ENCODE measurements at places on chromosomes 4 and X. TPM values are rescaled to one million over a fixed set of nuclear protein-coding genes. Genes with fewer than 3 reads are reported as not detected.

The PPP1R2C gene
- not detected for polyA plus RNA-seq

GRCh38 chr4:57102050-57102624 is 8.0 kb downstream of the IGFBP7 start:
- H3K4me3 ChIP-seq: no peak overlapping the region
- peaks cover 29% of the 10 kb centered on the region for H3K4me1 ChIP-seq
- H3K27me3 ChIP-seq: no peaks in the 10 kb centered on the region
- H3K36me3 ChIP-seq: no peaks in the 10 kb centered on the region
- DNase-seq: no peak

GRCh38 chr4:629636-629914 is 4.2 kb downstream of the PDE6B start:
- H3K4me1 ChIP-seq: no peaks in the 10 kb centered on the region
- H3K27ac ChIP-seq: no peak overlapping the region
- no peak overlapping the region for H3K4me3 ChIP-seq
- H3K27me3 ChIP-seq: no peaks in the 10 kb centered on the region
- DNase-seq: peak; percentile 27
- no peaks in the 10 kb centered on the region for H3K36me3 ChIP-seq

- no peaks in the 10 kb centered on the region for H3K36me3 ChIP-seq
- H3K27ac ChIP-seq: peak overlapping the region; percentile 97
- peaks cover 12% of the 10 kb centered on the region for H3K4me1 ChIP-seq
- no peak for DNase-seq
- no peaks in the 10 kb centered on the region for H3K27me3 ChIP-seq
These were observed 70.9 kb downstream of the APBB2 start for GRCh38 chr4:41143311-41144039.

- H3K4me1 ChIP-seq: no peaks in the 10 kb centered on the region
- DNase-seq: no peak
- no peak overlapping the region for H3K27ac ChIP-seq
- H3K36me3 ChIP-seq: no peaks in the 10 kb centered on the region
- H3K27me3 ChIP-seq: no peaks in the 10 kb centered on the region
These were observed 11.3 kb downstream of the SLC38A5 start for GRCh38 chrX:48458711-48459110.

- no peak for DNase-seq
- no peak overlapping the region for H3K27ac ChIP-seq
- H3K4me3 ChIP-seq: no peak overlapping the region
- H3K36me3 ChIP-seq: no peaks in the 10 kb centered on the region
These were observed 12.4 kb downstream of the PRRG1 start for GRCh38 chrX:37361596-37361995.

The SNCA gene
- 12.0 TPM for polyA plus RNA-seq

- H3K27ac ChIP-seq: no peak overlapping the region
- no peaks in the 10 kb centered on the region for H3K27me3 ChIP-seq
- H3K4me1 ChIP-seq: peaks cover 3% of the 10 kb centered on the region
- no peak overlapping the region for H3K4me3 ChIP-seq
These were observed 53.3 kb downstream of the WFS1 start for GRCh38 chr4:6322761-6323566.

The CRMP1 gene
- polyA plus RNA-seq: 7.8 TPM

The DRD5 gene
- not detected for polyA plus RNA-seq

DNA sequence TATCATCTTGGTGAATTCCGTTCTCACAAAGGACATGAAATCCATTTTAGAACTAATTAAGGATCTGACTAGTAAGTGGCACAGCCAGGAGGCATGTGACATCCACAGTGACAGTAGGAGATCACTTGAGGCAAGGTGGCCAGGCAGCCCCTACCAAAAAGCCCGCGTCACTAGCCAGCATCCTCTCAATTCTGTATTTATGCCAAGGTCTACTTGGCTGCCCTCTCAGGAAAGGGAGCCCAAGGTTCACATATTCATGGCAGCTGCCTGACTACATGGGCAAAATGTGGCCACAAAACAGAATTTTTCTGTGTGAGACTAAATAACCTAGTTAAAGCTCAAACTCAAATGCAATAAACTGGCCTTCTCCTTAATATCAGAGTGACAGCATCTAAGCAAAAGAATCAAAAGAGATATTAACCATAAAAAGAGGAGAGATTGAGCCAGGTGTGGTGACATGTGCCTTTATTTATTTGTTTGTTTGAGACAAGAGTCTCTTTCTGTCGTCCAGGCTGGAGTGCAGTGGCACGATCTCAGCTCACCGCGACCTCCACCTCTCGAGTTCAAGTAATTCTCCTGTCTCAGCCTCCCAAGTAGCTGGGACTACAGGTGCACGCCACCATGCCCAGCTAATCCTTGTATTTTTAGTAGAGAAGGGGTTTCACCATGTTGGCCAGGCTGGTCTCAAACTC is 51.5 kb downstream of the SLC9A7 start:
- H3K36me3 ChIP-seq: no peaks in the 10 kb centered on the region
- peaks cover 3% of the 10 kb centered on the region for H3K4me1 ChIP-seq
- no peaks in the 10 kb centered on the region for H3K27me3 ChIP-seq
- no peak overlapping the region for H3K4me3 ChIP-seq
- DNase-seq: no peak

GRCh38 chr4:146548443-146548842 is 26.7 kb upstream of the SLC10A7 start:
- no peaks in the 10 kb centered on the region for H3K4me1 ChIP-seq
- no peak overlapping the region for H3K27ac ChIP-seq
- no peak overlapping the region for H3K4me3 ChIP-seq
- no peaks in the 10 kb centered on the region for H3K36me3 ChIP-seq

DNA sequence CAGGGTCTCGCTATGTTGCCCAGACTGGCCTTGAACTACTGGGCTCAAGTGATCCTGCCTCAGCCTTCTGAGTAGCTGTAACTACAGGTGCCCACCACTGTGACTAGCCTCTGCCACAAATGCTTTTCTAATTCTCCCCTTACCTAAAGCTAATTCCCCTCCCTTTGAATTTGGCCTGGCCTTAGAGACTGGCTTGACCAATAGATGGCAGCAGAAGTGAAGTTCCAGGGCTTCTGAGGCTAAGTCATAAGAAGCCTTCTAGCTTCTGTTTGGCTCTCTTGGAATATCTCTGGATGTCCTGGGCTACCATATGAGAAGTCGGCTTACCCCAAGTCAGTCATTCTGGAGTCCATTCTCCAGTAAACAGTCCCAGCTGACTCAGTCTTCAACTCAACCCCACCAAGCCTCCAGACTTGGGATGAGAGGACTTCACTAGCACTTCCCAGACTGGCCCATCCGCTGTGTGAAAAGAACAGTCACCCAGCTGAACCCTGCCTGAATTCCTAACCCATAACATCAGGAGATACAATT is 61.0 kb downstream of the HPRT1 start:
- H3K4me3 ChIP-seq: no peak overlapping the region
- H3K4me1 ChIP-seq: no peaks in the 10 kb centered on the region
- DNase-seq: peak; percentile 61
- H3K27ac ChIP-seq: no peak overlapping the region
- H3K36me3 ChIP-seq: no peaks in the 10 kb centered on the region
- H3K27me3 ChIP-seq: no peaks in the 10 kb centered on the region

The IL2 gene
- polyA plus RNA-seq: not detected

DNA sequence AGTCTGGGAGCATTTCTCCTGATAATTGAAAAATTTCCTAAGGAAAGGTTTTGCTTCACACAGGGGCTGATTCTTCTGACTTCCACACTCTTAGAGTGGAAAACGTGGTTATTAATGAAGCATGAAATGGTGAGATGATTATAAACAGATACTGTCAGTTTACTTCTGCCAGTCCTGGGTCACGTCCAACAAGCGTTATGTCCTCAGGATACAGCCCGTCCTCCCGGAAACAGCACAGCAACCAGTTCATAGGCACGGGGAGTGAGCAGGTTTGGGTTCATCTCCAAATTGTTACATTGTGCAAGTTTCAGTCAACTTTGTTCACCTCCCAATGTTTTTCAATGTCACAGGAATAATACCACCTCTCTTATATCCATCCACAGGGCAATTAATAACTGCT is 98.8 kb downstream of the NPNT start:
- peak overlapping the region; percentile 47 for H3K27ac ChIP-seq
- H3K27me3 ChIP-seq: no peaks in the 10 kb centered on the region
- peaks cover 20% of the 10 kb centered on the region for H3K4me1 ChIP-seq
- peak; percentile 32 for DNase-seq

GRCh38 chr4:121692261-121692660 is 4.5 kb downstream of the ANXA5 start:
- no peaks in the 10 kb centered on the region for H3K4me1 ChIP-seq
- peaks cover 32% of the 10 kb centered on the region for H3K36me3 ChIP-seq
- no peak for DNase-seq
- no peak overlapping the region for H3K4me3 ChIP-seq
- no peaks in the 10 kb centered on the region for H3K27me3 ChIP-seq

The HGFAC gene
- polyA plus RNA-seq: 0.37 TPM

DNA sequence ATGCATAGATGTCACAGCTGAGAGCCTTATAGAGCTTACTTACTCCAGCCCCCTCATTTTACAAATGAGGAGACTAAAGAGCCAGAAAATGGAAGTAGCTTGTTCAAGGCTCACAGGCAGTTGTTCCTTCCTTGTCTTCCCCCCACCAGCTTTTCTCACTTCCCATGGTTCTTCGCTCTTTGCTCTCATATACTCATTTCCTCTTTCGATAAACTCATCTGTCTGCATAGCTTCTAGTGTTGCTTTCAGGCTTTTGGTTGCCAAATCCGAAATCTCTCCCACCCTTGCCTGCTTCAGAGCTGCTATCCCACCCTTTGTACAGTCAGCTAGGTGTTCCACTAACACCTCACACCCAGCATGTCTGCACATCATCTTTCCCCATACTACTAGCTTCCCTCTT is 25.0 kb upstream of the GJB1 start:
- no peak overlapping the region for H3K4me3 ChIP-seq
- DNase-seq: no peak
- no peak overlapping the region for H3K27ac ChIP-seq

DNA sequence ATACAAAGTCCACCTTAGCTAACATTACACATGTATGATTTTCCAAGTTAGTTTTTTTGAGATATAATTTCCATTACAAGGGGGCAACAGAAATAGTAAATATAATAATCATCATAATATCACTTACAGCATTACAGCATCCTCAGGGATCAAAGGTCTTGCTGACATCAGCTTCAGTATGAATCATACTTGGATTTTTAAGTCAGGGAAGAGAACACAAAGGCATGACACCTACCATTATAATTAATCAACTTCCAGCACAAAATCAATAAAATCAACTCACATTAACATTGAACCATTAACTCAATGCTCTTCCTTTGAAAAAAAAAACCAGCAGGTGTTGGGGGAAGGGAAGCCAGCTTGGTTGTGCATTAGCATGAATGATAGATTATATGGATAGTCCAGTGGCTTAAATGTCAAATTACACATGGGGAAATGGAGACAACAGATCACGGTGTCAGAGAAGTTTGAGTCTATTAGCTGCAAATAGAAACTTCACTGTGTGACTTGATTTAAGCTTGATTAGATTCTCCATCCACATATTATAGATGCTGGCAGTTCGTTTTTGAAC is 66.9 kb upstream of the CAPN6 start:
- DNase-seq: no peak
- no peaks in the 10 kb centered on the region for H3K4me1 ChIP-seq
- no peak overlapping the region for H3K27ac ChIP-seq
- no peak overlapping the region for H3K4me3 ChIP-seq
- H3K27me3 ChIP-seq: no peaks in the 10 kb centered on the region

The TMSB15B gene
- 15.2 TPM for polyA plus RNA-seq

DNA sequence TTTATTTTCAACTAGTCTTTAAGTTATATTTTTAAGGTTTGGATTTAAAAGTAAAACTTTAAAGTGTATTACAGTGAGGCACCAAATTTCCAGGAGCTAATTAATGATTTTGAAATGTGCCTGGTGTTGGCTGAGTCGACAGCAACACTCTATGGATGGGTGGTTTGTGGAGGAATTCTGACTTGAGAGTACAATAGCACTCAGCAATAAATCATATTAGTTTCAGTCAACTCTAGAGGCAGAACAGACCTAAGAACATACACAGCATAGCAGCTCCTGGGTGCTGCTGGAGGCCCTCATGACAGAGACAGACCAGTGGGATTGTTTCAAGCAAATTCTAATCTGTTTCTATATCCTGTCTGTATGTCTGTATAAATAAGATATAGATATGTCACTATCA is 673.4 kb downstream of the TRIML1 start:
- H3K4me3 ChIP-seq: no peak overlapping the region
- no peaks in the 10 kb centered on the region for H3K4me1 ChIP-seq
- no peaks in the 10 kb centered on the region for H3K36me3 ChIP-seq
- no peak for DNase-seq

The MAGEA2 gene
- 55.9 TPM for polyA plus RNA-seq

- peaks cover 17% of the 10 kb centered on the region for H3K27me3 ChIP-seq
- DNase-seq: peak; percentile 38
- no peaks in the 10 kb centered on the region for H3K36me3 ChIP-seq
- H3K27ac ChIP-seq: peak overlapping the region; percentile 69
- H3K4me3 ChIP-seq: no peak overlapping the region
- peaks cover 7% of the 10 kb centered on the region for H3K4me1 ChIP-seq
These were observed 112.5 kb upstream of the ATP6AP2 start for GRCh38 chrX:40468033-40468846.

DNA sequence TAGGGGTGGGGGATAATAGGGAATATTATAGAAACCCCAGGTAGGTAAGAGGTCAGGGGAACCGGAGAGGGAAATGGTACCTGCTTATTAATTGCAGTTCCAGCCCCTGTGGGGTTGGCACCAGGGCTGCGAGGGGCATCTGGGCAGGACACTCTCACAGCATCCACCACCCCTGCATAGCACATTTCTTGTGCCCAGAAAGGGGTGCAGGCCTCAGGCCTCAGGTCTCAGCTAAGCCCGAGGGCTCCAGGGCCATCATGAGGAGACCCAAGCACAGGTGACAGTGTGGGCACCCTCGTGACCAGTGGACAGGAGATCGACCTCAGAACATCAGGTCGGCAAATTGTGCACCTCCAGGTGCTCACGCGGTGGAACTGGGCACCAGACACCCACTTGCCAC is 164.7 kb downstream of the EVC2 start:
- H3K4me3 ChIP-seq: no peak overlapping the region
- H3K27ac ChIP-seq: no peak overlapping the region
- H3K36me3 ChIP-seq: no peaks in the 10 kb centered on the region
- H3K27me3 ChIP-seq: no peaks in the 10 kb centered on the region
- DNase-seq: no peak
- H3K4me1 ChIP-seq: no peaks in the 10 kb centered on the region

- DNase-seq: no peak
- no peaks in the 10 kb centered on the region for H3K27me3 ChIP-seq
- no peaks in the 10 kb centered on the region for H3K36me3 ChIP-seq
- H3K4me1 ChIP-seq: no peaks in the 10 kb centered on the region
These were observed 174.2 kb upstream of the DMD start for GRCh38 chrX:33385546-33385945.

The POU4F2 gene
- not detected for polyA plus RNA-seq

The CFAP99 gene
- 0.13 TPM for polyA plus RNA-seq

The H2BW2 gene
- polyA plus RNA-seq: not detected

DNA sequence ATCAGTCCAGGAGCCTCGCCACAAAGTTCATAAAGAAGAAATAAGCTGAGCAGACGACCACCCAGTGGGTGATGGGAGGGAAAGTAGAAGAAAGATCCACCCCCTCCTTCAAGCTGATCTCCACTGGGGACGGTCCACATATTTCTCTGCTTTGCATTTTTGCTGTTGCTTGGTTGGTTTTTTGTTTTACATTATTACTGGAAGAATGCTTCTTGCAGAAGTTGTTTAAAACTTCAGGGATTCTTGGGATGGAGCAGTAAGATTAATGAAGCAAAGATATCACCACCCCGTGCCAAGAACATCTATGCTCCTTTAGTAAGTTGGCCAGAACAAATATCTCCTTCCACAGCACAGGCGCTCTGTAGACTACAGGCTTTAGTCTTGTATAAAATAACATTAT is 30.1 kb downstream of the LGI2 start:
- DNase-seq: no peak
- no peaks in the 10 kb centered on the region for H3K4me1 ChIP-seq
- H3K4me3 ChIP-seq: no peak overlapping the region
